ENCODE measurements at places on chromosomes 4 and X.

GRCh38 chrX:43882294-43882681 is at the start of gene MAOB:
Gene MAOB, minus strand, starts transcription at chrX:43882450. Its CDS starts 151 bp downstream, at chrX:43882299.
- peak; percentile 35 for DNase-seq

DNA sequence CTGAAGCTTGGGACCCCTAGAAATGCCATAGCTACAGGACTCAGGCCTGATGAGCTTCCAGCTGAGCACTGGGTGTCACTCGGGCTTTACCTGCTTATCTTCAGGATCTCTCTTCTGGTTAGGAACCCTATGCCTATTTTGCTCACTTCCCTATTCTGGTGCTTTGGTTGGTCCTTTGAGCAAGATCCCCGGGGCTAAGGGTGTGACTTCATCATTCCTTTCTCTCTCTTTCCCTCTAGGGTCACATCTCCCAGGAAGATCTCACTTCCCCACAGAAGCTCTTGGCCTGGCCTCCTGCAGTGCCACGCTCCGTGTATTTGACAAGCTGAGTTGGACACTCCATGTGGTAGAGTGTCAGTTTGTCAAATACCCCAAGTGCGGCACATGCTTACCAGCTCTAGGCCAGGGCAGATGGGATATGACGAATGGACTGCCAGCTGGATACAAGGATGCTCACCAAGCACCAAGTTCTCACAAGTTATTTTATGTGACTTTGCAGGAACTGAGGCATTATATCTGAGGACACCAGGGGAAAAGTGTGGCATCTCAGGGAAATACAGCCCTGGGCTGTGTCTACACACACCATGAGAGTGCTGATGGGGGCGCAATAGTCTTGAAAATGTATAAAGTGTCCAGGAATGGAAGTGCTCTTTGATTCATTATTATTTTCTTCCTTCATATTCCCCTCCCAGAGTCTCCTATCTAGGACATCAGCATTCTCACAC is 21.1 kb downstream of the VSIG4 start:
- DNase-seq, result no peak

GRCh38 chrX:47413179-47413594 is 42.8 kb downstream of the ZNF157 start:
- no peak for DNase-seq

GRCh38 chr4:116027311-116027710 is 913.9 kb upstream of the NDST4 start:
- no peak for DNase-seq

- DNase-seq, result no peak
Measured at GRCh38 chr4:129335276-129335675, 239.3 kb downstream of the C4orf33 start.

DNA sequence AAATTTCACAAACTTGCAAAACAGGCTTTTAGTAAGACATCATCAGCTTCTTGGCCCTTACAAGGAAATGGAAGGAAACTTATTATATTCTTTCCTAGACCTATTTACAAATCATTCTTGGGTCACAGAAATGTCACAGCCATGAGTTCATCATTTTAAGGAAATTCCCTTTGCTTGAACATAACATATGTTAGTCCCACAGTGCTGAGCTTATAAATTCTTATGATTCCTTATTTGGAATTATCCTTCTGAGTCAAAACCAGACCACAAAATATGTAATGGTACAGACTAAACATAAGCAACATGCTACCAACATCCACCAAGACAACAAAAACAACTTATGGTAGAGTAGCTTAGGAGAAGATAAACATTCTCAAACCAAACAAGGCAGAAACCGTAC is 236.9 kb upstream of the CTSO start:
- peak; percentile 52 for DNase-seq

DNA sequence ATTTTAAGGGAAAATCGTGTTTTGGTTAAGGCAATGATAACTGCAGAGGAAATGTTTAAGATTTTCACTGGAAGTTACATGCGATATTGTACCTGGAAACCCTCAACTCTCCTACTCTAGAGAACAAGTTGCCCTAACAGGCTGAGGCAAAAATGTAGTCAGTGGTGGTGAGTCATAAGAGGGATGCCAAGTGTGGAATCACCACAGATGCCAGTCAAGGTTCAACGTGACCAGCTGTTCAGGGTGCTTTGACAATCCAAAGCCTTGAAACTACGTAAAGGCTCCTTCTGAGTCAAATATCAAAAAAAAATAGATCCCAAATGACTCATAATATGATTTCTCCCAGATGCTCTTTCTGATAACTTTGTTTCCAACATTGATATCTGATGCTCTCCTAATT is 77.9 kb upstream of the AFF2 start:
- DNase-seq, result peak; percentile 18

DNA sequence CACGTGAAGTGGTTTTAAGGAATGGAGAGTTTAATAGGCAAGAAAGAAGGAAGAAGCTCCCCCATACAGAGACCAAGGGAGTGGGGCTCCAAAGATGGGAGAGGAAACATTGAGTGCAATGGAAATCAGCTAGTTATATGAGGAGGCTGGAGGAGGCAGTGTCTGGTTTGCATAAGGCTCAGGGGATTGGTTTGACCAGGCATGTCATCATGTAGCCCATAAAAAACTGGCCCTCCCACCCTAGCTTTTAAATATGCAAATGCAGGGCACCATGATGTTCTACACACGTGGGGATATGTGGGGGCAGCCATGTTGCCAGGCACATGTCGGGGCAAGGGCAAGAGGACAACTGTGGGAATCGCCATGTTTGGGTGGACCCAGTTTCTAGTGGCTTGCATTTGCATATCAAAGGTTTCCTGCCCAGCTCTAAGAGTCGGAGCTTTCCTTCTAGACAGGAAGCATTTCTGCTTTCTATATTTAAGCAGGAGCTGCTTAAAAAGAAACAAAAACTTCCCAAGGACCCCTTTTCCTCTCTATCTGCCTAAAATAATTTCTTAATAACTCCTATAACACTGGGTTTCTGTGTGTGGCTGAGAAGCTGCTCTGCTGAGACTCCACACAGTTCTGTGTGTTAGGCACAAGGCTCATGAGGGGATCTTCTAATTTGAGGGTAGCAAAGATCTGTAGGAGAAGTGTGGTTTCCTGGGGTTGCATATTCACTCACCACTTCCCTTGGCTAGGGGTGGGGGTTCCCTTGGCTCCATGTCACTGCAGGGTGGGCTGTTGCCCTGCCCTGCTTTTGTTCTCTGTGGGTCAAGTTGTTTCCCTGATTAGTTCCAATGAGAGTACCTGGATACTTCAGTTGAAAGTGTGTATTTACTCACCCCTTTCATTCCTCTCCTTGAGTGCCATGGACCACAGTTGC is 113.5 kb downstream of the VSIG4 start:
- DNase-seq, result no peak

GRCh38 chr4:115361781-115362180 is 248.4 kb upstream of the NDST4 start:
- peak; percentile 57 for DNase-seq

DNA sequence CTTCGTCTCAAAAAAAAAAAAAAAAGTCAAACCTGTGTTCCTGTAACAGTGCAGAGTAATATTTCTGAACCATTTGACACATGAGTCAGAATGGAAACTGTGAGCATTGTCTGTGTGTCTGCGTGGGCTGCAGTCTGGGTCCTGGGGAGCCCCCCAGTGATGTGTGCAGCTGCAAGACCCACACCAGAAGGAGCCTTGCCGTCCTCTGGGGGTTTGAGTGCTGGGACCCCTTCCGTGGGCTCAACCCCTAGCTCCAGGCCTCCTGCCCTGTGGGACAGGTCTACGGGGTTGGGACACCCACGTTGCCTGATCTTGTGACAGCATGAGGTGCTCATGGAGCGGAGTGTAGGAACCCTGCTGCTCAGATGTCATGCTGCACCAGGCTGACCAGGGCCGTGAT is 43.7 kb downstream of the DDX3X start:
- peak; percentile 13 for DNase-seq

DNA sequence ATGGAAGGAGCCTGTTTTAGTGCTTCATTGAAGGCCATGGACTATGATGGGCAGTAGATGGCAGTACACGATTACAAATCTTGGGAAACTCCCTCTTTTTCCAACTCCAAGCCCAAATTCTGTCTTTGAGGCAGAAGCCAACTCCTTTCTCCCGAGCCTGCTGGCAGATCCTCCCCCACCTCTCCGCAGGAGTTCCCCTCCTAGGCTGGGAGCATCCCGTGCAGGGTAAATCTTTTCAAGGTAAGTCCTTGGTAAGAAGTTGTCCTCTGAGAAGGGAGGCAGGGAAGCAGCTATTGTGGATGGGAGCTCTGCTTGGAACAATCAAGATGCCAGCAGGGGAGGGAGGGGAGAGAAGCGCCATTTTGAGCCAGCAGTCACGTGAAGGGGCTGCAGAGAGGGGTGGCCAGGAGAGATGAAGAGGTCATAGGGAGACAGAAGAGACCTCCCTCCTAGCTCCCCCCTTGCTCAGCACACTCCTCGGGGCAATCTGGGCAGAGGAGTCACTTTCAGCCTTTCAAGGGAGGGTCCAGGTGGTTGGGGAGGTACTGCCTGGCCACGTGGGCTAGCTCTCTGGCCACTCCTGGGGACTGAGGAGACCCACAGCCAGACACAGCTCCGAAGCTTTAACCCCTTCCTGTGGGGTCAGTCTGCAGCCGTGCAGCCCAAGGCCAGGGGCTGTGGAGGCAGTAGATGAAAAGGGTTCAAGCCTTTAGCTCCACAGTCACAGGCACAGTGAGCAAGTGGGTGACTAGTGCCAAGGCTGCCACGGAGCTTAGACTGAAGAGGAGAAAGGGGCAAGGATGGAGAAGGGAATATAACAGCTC is 9.6 kb downstream of the CC2D2A start:
- DNase-seq, result peak; percentile 92

- no peak for DNase-seq
Measured at GRCh38 chr4:126757219-126757618, 875.5 kb upstream of the INTU start.

DNA sequence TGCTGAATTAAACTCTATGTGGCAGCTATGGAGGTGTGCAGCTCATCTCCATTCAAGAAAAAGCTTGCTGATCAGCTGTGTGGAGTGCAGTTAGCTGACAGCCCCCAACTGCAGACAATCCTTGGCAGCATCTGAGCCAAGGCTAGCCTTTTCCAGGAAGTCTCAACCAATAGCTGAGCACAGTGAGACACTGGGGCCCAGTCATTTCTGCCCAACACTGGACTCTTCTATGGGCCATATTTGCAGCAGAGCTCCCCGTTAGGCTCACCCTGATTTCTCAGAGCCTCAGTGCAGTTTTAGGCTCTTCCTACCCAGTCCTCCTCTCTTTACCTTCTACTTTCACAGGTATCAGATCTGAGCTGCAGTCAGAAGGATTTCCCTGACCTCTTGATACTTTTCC is 12.9 kb downstream of the DDX53 start:
- no peak for DNase-seq

DNA sequence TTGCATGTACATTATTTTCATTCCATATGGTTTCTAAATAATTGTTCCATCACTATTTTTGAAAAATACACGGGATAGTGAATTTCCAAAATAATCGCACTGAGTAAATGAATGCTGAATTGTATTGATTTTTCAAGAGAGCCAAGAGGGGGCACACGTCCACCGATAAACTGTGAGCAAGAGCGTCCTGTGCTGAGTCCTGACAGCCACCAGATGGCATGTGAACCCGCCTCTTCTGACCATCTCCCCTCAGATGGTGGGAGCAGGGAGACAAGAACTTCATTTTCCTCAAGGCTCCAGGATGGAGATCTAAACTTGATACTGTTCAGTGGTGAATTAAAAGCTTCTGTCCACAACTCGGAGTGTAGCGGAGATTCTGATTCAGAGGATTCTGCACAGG is 30.6 kb upstream of the IL9R start:
- peak; percentile 32 for DNase-seq

DNA sequence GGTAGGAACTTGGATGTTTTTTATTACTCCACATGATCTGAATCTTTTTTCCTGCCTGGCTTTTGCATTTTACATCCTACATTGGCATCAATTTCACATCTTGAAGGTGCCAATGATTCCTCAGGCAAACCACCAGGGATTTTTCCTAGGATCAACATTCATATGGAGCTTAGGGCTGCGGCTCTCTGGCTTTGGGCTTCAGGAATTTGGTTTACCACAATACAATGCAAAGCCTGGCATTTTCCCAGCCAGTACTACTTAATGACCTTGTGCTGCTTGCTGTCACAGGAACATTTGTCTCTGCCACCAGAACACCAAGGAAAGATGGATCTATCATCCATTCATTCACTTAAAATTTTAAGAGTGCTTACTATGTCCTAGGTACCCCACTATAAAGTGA is 180.7 kb downstream of the PDGFC start:
- DNase-seq, result peak; percentile 75

DNA sequence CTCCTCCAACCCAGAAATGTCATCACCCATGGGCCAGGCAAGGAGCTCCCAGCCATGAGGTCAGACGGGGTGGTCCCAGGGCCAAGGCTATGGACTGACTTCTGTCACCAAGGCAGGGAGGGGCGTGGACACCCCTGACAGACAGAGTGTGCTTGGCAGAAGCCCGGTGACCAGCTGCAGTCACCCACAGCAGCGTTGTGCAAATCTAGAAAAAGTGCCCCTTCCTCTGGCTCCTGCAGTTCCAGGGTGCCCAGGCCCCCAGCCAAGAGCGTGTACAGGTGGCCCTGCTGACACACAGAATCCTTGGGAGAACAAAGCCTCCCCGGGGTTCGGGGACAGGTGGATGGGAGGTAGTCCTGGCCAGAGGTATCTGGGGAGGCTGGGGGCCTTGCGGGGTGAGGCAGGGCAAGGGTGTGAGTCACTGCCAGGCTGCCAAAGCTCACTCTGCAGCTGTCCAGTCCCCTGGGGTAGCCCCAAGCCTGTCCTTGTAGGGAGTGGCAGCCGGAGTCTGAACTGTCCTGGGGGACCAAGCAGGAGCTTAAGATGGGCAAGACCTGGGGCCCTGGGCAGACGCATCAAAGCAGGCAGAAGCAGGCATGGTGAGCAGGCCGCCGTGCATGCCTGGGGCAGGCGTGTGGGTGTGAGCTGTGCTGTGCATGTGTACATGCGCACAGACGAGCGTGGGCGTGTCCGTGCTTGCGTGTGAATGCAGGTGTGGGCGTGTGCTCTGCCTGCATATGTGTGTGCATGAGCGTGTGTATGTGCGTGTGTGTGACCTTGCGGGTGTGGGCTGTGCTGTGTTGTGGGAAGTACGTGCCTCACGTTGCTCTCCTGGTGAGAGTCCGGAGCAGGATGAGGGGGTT is 3.3 kb downstream of the MYL5 start:
- peak; percentile 69 for DNase-seq

DNA sequence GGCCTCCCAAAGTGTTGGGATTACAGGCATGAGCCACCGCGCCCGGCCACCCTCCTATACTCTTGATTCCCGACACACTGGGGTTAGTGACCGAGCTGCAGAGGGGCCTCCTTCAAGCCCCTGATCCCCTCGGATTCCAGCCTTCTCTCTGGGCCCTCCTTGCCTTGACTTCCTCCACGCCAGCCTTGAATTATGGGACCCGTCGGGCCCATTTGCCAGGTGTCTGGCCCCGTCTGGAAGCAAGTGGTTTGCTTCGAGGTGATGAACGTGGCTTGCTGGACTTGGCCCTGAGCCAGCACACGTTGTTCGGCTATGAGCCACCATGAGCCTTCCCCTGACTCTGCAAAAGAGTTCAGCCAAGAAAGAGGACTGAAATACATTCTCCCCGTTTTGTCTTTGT is 37.4 kb upstream of the GRPEL1 start:
- peak; percentile 18 for DNase-seq

DNA sequence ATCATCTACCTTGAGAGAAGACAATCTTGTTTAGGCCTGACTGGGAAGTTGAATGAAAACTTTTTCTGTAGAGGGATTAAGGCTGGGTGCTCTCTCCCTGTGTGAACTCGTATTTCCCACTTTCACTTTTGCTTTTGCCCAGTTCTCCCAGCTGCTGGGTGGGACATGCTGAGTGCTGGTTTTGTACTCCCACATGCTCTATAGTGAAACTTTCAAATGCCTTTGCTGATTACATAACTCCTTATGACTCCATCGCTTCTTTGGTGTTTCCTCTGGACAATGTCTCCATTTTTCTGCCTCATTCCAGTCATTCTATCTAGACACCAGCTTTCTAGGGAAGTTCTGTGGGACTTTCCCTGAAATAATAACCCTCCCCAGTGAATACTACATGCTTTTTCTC is 100.5 kb downstream of the CLNK start:
- DNase-seq, result peak; percentile 72
